ENCODE measurements at places on chromosomes 2 and 18.
A peak's percentile ranks its signal among the peaks of the same experiment; 100 is the strongest.

DNA sequence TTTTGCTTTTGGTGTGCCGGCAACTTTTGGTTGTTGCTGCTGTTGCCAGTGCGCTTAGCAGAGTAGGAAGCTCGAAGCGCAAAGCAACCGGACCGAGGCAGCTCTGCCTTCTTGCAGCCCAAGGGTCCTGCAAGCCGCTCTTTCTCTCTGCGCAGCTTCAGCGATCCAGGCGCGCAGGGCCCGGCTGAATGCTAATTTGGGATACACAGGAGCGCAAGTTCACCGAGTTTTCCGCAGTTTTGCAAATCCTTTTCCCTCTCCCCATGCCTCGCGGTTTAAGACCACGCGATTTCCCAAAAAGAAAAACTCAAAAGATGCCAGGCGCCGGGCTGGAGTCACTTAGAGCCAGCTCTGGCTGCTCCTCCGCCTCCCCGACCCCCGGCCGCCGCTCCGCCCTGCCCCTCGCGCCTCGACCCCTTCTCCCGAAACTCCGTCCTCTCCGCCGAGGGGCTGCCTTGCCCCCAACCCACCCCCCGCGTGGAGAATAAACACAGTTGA lies 13.5 kb upstream of the SIX3 start:
- DNase-seq, result no peak

- no peak for DNase-seq
Measured at GRCh38 chr2:235230821-235231601, 262.8 kb upstream of the AGAP1 start.

- no peak for DNase-seq
Measured at GRCh38 chr18:2826581-2826980, 20.2 kb upstream of the EMILIN2 start.

GRCh38 chr2:109080109-109080508 lies 48.9 kb upstream of the SH3RF3 start:
- no peak for DNase-seq

DNA sequence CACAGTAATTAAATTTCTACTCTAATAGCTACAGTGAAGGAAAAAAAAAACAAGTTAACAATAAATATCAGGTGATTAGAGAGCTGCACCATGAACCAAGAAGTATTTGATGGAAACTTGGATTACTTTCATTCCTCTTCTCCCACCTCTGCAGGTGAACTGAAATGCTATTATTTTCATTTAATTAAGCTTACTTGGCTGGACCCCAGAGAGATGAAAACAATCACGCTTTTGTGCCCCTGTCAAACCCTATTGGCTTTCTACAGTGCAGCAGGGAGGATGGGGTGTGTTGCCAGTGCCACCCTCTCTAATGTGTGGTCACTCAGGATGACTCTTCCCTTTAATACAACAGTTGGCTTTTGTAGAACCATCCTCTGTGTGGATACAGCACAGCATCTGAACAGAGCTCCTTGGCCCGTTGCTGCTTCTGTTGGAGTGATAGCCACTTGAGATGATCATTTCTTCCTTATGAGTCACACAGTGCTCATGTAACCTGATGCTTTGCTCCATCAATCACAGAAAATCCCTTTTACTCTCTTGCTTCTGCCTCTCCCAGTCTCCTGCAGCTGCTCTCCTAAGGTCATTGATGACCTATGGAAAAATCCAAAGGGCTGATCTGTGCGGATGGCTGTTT lies 5.5 kb upstream of the ARL4C start:
- DNase-seq, result no peak

DNA sequence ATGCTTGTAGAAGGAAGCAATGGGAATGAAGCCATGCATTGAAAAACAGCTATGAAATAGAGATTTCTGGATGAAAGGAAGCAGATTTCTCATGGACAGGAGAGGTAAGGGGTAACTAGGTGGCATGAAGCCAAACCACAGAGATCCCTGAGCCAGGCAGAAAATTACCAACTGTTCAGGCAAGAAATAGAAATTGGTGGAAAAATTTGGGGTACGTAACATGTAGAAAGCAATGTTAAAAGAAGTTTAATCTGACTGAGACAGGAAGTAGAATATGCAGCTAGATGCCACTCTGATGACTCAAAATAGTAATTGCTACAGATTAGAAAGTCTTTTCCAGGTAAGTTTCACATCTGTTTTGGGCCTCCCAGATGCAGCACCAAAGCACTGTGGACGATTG lies 928.5 kb upstream of the CELF4 start:
- DNase-seq, result peak; percentile 36

- DNase-seq, result peak; percentile 59
Measured at GRCh38 chr2:46179037-46179621, 118.1 kb upstream of the EPAS1 start.

DNA sequence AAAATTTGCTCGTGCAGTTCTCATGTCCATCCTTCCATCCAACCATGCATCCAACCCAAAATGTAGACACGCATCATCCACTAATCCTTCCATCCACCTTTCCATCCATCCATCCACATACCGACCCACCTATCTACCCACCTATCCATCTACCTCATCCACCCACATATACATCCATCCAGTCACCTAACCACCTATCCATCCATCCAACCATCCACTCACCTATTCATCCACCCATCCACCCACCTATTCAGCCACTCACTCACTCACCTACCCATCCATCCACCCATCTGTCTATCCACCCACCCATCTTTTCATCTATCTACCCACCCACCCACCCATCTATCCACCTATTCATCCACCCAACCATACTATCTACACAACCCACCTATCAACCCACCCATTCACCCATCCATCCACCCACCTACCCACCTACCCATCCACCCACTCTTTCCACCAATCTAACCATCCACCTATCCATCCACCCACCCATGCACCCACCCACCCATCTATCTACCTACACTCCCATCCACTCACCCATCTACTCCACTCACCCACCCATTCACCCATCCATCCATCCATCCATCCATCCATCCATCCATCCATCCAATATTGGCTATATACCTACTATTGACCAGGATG lies 94.3 kb downstream of the VAPA start:
- no peak for DNase-seq

GRCh38 chr2:128363934-128364361 lies 45.3 kb upstream of the HS6ST1 start:
- no peak for DNase-seq

DNA sequence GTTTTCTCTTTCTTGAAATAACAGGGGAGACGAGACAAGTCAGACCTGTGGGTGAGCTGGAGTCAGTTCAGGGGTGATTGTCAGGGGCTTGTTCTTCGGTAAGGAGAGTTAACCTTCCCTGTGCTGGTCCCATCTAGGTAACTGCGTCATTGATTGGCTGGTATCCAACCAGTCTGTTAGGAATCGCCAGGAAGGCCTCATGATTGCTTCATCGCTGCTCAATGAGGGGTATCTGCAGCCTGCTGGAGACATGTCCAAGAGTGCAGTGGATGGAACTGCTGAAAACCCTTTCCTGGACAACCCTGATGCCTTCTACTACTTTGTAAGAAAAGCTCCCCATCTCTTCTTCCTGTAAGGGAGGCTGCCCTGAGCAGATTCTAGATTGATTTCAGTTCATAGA lies 21.3 kb downstream of the PLEK start:
- no peak for DNase-seq

DNA sequence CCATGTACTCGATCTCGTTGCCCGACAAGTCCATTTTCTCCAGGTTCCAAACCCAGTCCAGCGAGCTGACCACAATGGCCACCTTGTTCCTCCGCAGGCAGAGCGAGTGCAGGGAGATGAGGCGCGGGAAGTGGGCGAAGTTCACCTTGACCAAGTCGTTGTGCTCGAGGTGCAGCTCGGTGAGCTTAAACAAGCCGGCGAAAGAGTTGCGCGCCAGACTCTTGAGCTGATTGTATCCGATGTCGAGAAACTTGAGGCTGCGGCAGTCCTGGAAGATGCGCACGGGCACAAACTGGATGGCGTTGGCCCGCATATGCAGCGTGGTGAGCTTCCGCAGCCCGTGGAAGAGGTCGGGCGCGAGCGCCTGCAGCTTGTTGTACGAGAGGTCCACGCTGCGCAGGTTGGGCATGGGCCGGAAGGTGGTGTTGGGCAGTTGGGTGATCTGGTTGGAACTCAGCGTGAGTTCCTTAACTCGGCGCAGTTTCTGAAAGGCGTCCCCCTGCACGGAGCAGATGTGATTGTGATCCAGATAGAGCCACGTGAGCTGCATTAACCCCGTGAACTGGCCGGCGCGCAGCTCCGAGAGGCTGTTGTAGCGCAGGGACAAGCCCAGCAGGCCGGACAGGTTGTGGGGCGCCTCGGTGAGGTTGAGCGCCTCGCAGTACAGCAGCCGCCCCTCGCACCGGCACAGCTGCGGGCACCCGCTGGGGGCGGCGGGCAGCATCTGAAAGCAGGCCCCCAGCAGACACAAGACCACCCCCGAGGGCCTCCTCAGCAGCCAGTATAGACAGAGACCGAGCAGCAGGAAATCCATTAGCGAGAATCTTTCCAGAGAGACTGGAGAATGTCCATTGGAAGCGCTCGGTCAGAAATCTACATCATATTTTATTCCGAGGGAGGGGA lies 1.3 kb downstream of the LRRTM1 start:
- no peak for DNase-seq

DNA sequence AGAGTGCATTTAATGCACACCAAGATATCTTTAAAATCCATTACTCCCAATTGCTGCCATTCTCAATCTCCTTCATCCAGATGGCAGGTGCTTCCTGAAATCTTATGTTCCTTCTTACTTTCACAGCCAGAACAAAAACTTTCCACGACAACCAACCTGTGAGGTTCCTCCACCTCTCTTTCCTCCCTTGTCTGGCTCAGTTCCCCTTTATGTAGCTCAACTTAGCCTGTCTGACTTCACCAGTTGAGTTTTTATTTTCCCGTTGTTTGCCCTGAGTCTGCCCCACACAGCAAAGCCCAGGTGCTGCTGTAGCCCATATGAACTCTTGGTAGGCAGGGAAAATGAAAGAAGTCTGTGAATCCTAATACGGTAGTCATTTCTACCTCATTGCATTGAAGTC lies 112.5 kb downstream of the MREG start:
- DNase-seq, result no peak

GRCh38 chr2:127045792-127046501 lies 61.0 kb downstream of the BIN1 start:
- DNase-seq, result no peak

DNA sequence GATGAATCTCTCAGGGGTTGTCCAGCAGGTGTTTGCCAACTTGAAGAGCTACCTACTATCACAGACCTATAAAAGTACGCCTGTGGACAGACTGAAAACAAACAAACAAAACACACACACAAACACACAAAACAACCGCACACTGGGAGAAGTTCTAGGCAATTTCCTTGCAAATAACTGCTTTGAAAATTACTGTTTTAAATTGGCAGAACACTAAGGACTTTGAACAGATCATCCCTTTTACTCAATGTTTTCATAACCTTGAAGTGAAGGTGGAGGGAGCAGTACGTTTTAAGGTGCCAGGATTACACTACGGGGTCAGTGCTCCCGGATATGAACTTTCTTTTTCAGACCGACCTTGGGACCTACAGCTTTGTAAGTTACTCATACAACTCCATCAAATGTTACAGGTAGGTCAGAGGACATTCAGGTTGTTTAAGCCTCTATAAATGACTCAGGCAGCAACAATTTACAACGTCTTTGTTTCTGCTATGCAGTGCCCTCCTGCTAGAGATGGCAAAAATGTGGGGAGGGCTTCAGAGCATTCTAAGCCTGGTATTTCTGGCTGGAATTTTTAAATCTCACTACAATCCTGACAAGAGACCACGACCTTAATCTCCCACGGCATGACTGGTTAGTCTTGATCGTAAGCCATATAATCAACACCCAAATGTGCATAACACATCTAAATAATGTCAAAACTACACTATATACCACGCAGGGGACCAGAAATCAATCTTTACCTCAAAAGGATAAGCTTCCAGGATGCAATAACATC lies 1.4 kb upstream of the SLC20A1 start:
- DNase-seq, result no peak

DNA sequence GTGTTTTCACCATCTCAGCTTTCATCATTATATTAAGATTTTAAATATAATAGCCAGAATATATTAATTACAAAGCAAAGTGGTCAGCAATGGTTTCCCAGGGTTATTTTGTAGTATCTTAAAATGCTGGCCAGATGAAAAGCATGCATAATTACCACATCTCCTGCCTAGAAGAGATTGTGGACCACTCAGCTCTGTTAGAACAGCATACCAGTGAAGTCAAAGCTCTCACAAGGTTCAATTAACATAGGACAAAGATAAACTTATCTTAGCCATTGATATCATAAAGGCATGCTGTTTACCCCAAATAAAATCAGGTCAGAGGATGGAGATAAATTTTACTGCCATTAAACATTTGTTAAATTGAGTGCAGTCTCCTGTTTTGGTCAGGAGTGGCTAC lies 19.3 kb upstream of the PDE1A start:
- no peak for DNase-seq

- DNase-seq, result no peak
Measured at GRCh38 chr2:186205254-186205911, 280.7 kb upstream of the ZC3H15 start.

DNA sequence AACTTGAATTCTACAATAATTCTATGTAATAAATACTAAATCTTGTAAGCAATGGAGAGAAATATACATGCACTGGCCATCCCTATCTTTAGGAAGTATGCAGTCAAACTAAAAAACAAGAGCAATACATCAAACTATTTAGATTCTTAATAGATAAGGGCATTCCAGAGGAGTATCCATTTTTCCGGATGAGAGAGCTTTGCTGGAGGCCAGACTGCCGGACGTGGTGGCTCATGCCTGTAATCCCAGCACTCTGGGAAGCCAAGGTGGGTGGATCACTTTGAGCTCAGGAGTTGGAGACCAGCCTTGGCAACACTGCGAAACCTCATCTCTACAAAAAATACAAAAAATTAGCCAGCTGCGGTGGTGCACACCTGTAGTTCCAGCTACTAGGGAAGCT lies 60.8 kb downstream of the KIF5C start:
- DNase-seq, result no peak

DNA sequence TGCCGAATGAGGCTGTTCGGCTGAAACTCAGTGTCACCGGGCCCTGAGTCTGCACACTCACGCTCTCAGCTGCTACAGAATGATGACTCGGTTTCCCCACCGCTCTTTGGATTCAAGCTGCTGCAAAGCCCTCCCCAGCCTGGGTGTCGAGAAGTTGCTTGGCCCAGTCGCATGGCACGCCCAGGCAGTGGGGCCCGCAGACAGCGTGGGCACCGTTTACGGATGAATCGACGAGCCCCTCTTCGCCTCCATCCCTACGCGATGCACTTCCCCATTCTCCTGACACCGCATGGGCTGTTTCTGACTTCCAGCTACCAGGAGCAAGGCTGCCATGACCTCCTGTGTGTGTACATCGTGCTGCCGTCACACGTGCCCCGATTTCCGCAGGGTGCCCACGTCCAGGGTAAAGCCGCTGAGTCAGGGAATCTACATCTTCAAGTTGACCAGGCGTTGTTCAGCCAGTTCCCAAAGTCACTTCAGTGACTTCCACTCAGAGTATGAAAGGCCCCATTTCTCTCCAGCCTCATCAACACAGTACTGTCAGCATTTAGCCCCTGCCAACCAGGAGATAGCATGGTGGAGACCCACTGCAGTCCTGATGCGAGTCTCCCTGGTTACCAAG lies 60.3 kb upstream of the GPC1 start:
- DNase-seq, result no peak
